ENCODE measurements at places on chromosomes 3 and 15.

GRCh38 chr3:126052196-126053058, 31.5 kb downstream of the SLC41A3 start:
- peaks cover 27% of the 10 kb centered on the region for H3K4me1 ChIP-seq
- no peaks in the 10 kb centered on the region for H3K27me3 ChIP-seq
- H3K36me3 ChIP-seq: peaks cover 5% of the 10 kb centered on the region
- peak overlapping the region; percentile 69 for H3K27ac ChIP-seq
- H3K4me3 ChIP-seq: peak overlapping the region; percentile 73

- no peak overlapping the region for H3K27ac ChIP-seq
- H3K4me1 ChIP-seq: peaks cover 7% of the 10 kb centered on the region
- no peaks in the 10 kb centered on the region for H3K36me3 ChIP-seq
- DNase-seq: no peak
Measured at GRCh38 chr3:4042070-4042469, 242.8 kb downstream of the LRRN1 start.

GRCh38 chr3:156304406-156304805, 184.0 kb downstream of the KCNAB1 start:
- H3K4me3 ChIP-seq: no peak overlapping the region
- no peak overlapping the region for H3K27ac ChIP-seq
- no peaks in the 10 kb centered on the region for H3K36me3 ChIP-seq
- no peaks in the 10 kb centered on the region for H3K4me1 ChIP-seq
- no peak for DNase-seq

GRCh38 chr3:191499307-191500080, 38.5 kb downstream of the PYDC2 start:
- no peak overlapping the region for H3K4me3 ChIP-seq
- H3K4me1 ChIP-seq: no peaks in the 10 kb centered on the region
- H3K36me3 ChIP-seq: no peaks in the 10 kb centered on the region
- peaks cover 7% of the 10 kb centered on the region for H3K27me3 ChIP-seq
- no peak for DNase-seq
- H3K27ac ChIP-seq: no peak overlapping the region

DNA sequence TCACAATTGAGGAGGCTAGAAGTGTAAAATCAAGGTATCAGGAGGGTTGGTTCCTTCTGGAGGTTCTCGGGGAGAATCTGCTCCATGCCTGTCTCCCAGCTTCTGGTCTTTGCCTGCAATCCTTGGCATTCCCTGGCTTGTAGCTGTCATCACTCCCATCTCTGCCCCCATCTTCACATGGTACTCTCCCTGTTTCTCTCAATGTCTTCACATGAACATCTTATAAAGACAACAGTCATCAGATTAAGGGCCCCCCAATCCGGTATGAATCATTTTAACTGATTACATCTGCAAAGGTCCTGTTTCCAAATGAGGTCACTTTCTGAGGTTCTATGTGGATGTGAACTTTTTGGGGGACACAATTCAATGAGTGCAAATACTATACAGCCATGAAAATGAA, 113.0 kb upstream of the GALNT15 start:
- H3K4me1 ChIP-seq: no peaks in the 10 kb centered on the region
- H3K27me3 ChIP-seq: peaks cover 25% of the 10 kb centered on the region
- H3K4me3 ChIP-seq: no peak overlapping the region
- no peaks in the 10 kb centered on the region for H3K36me3 ChIP-seq
- no peak overlapping the region for H3K27ac ChIP-seq
- no peak for DNase-seq

GRCh38 chr3:3578718-3579117, 220.5 kb upstream of the LRRN1 start:
- no peaks in the 10 kb centered on the region for H3K4me1 ChIP-seq
- no peak overlapping the region for H3K27ac ChIP-seq
- no peaks in the 10 kb centered on the region for H3K36me3 ChIP-seq
- peaks cover 5% of the 10 kb centered on the region for H3K27me3 ChIP-seq
- no peak overlapping the region for H3K4me3 ChIP-seq
- DNase-seq: no peak

GRCh38 chr3:170419557-170420087, 954 bp downstream of the CLDN11 start:
- H3K36me3 ChIP-seq: no peaks in the 10 kb centered on the region
- H3K4me3 ChIP-seq: peak overlapping the region; percentile 92
- DNase-seq: peak; percentile 13
- H3K27me3 ChIP-seq: peaks cover 60% of the 10 kb centered on the region
- H3K4me1 ChIP-seq: peaks cover 26% of the 10 kb centered on the region

DNA sequence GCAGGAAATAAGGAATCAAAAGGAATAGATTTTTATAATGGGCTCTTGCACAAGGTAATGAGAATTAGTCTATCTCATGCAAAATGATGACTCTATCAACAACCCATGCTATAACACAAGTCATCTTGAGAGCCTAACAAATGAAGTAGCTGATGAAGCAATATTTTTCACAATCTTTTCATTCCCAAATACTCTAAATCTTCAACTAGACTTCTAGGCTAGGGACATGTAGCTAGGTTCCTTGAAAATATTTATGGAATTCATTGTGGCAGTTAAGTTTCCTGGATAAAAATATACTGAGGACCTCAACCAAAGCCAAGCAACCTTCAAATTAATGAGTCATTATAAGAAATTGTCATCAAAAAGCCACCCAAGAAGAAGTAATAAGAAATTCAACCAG, 55.4 kb downstream of the DCBLD2 start:
- H3K4me3 ChIP-seq: no peak overlapping the region
- H3K27me3 ChIP-seq: no peaks in the 10 kb centered on the region
- DNase-seq: no peak
- no peak overlapping the region for H3K27ac ChIP-seq
- peaks cover 5% of the 10 kb centered on the region for H3K4me1 ChIP-seq

DNA sequence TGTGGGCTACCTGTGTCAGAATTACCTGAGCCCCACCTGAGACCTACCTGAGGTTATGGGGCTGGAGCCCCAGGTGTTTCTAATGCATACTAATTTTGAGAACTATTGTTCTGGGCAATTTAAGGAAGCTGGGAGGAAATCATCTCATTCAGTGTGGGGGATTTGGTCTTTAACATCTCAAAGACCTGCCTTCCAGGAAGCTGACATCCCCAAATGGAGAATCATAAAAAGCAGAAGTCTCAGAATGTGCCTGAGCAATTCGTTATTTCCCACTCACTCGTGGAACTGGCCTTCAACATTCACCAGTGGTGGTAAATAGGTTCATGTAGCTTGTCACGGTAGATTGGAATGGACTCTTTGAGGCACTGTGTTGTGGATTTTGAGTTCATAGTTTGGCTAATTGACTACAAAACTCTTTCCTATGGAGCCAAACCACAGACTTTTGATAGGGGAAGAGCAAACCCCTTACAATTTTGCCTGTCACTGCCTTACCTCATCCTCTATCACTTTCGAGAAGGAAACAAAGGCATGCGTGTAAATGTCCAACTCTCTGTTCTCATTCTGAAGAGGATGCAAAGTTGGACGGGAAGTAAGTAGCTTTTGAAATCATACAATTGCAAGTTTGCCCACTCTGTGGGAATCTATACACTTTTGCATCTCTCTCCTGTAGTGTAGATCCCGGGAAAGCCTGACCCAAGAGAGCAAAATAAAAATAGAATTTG, 521.0 kb upstream of the MDFIC2 start:
- no peak overlapping the region for H3K4me3 ChIP-seq
- no peak overlapping the region for H3K27ac ChIP-seq
- peaks cover 32% of the 10 kb centered on the region for H3K27me3 ChIP-seq
- no peak for DNase-seq
- H3K4me1 ChIP-seq: no peaks in the 10 kb centered on the region
- no peaks in the 10 kb centered on the region for H3K36me3 ChIP-seq

GRCh38 chr3:138694287-138695007, 85.9 kb downstream of the FAIM start:
- no peaks in the 10 kb centered on the region for H3K4me1 ChIP-seq
- H3K27me3 ChIP-seq: no peaks in the 10 kb centered on the region
- no peak for DNase-seq
- H3K27ac ChIP-seq: no peak overlapping the region
- no peak overlapping the region for H3K4me3 ChIP-seq

- H3K36me3 ChIP-seq: peaks cover 10% of the 10 kb centered on the region
- no peak for DNase-seq
Measured at GRCh38 chr3:28290863-28291300, 49.5 kb downstream of the CMC1 start.

DNA sequence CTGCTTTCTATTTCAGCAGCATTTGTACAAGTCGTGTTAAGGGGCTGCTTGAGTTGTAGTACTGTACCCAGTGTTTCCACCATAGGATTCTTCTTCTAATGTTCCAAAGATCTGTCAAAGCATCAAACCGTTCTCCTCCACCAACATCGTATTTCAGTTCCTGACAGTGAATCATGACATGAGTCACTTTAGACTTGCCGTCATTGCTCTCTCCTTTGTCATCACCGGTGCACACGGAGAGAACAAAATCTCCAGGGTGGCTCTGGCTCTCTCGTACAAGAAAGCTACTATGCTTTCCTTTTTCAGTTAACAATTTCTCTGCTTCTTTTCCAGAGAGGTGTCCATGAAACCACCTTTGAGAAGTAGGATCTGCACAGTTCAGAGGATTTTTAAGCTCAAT, 270.9 kb upstream of the CCDC54 start:
- no peak overlapping the region for H3K27ac ChIP-seq
- no peaks in the 10 kb centered on the region for H3K27me3 ChIP-seq
- no peak for DNase-seq
- H3K4me3 ChIP-seq: no peak overlapping the region
- H3K4me1 ChIP-seq: no peaks in the 10 kb centered on the region
- no peaks in the 10 kb centered on the region for H3K36me3 ChIP-seq

- no peak overlapping the region for H3K27ac ChIP-seq
- H3K36me3 ChIP-seq: no peaks in the 10 kb centered on the region
- no peaks in the 10 kb centered on the region for H3K4me1 ChIP-seq
- peak overlapping the region; percentile 45 for H3K4me3 ChIP-seq
- no peak for DNase-seq
- H3K27me3 ChIP-seq: peaks cover 58% of the 10 kb centered on the region
Measured at GRCh38 chr3:126287536-126288241, 69.5 kb downstream of the KLF15 start.

GRCh38 chr3:139311557-139311956, 32.3 kb upstream of the MRPS22 start:
- no peak overlapping the region for H3K4me3 ChIP-seq
- peaks cover 33% of the 10 kb centered on the region for H3K27me3 ChIP-seq
- H3K4me1 ChIP-seq: no peaks in the 10 kb centered on the region
- no peaks in the 10 kb centered on the region for H3K36me3 ChIP-seq

GRCh38 chr15:48177383-48177765, 721 bp downstream of the MYEF2 start:
- H3K4me1 ChIP-seq: peaks cover 13% of the 10 kb centered on the region
- peaks cover 4% of the 10 kb centered on the region for H3K27me3 ChIP-seq
- peak overlapping the region; percentile 96 for H3K27ac ChIP-seq
- peaks cover 17% of the 10 kb centered on the region for H3K36me3 ChIP-seq
